Muscle of back (tissue), 13 donors: ENCODE measurements at places on chromosomes 1 and 21.

- DNase-seq, result no peak
Measured at GRCh38 chr1:196209265-196209664, 399.0 kb downstream of the KCNT2 start.

DNA sequence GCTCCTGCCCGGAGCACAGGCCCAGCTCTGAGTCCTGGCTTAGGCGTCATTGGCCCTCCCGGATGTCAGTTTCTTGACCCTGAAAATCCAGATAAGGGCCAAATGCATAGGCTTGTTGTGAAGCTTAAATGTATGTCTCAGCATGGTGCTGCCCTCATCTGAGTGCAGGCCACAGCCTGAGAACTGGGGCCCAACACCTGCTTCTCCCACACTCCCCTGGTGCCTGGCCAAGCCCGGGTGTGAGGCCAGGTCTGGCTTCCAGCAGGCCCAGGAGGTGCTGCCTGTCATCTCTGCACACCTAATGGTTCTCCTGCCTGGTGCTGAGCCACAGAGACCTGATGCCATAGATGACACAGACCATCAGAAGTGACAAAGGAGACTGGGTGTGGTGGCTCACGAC, 14.0 kb downstream of the MX2 start:
- DNase-seq, result no peak

GRCh38 chr1:28832966-28833365, 21.0 kb downstream of the OPRD1 start:
- no peak for DNase-seq

DNA sequence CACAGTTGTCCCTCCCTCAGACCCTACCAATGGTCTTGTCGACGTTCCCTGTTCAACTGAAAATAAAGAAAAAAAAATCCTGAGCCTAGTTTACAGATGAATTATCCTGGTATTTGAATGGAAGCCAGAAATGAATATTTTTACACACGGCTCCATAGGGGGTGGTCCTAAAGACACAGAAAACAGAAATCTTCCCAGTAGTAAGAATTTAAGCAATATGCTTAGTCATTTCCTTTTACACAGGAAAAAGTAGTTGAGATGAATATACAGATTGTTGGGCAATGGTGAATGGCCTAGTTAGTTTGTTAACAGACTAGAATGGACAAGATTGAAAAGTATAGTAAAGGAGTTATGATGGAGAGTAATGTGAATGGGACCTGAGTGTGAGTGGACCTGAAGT, 67.4 kb downstream of the RGS18 start:
- DNase-seq, result peak; percentile 60

GRCh38 chr1:34396042-34396441, 219.3 kb downstream of the C1orf94 start:
- DNase-seq, result no peak

- DNase-seq, result no peak
Measured at GRCh38 chr21:37407719-37408420, 41.3 kb downstream of the DYRK1A start.
